ENCODE measurements at places on chromosomes 2 and 18. TPM values are rescaled to one million over a fixed set of nuclear protein-coding genes. Genes with fewer than 3 reads are reported as not detected.

DNA sequence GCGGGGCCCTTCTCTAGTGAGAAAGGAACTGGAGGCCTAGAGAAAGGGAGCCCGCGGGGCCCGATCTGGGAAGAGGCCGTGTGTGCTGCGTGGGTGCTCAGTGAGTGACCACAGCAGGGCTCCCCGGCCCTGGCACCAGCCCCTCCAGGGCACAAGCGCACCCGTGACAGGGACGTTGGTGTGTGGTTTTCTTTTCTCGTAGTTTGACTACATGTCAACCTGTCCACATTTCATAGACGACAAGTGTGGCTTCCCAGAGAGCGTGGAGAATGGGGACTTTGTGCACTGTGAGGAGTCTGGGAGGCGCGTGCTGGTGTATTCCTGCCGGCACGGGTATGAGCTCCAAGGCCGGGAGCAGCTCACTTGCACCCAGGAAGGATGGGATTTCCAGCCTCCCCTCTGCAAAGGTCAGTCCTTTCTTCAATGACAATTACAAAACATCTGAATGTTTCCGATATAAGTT is 83.1 kb downstream of the TPO start:
- no peak overlapping the region for H3K27ac ChIP-seq
- H3K4me1 ChIP-seq: no peaks in the 10 kb centered on the region

- H3K27me3 ChIP-seq: no peaks in the 10 kb centered on the region
- no peaks in the 10 kb centered on the region for H3K36me3 ChIP-seq
- H3K4me1 ChIP-seq: no peaks in the 10 kb centered on the region
- no peak overlapping the region for H3K4me3 ChIP-seq
- no peak overlapping the region for H3K27ac ChIP-seq
These were observed 711.8 kb downstream of the DCDC2C start for GRCh38 chr2:4415171-4415570.

DNA sequence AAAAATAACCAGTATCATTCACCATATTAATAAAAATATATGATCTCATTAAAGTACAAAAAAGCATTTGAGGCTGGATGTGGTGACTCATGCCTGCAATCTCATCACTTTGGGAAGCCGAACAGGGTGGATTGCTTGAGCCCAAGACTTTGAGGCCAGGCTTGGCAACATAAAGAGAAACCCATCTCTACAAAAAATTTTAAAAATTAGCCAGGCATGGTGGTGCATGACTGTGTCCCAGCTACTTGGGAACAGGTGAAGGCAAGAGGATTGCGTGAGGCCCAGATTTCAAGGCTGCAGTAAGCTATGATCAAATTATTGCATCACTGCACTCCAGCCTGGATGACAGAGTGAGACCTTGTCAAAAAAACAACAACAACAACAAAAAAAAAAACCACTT is 75.9 kb downstream of the RAD51AP2 start:
- no peaks in the 10 kb centered on the region for H3K27me3 ChIP-seq
- no peak overlapping the region for H3K27ac ChIP-seq
- no peak overlapping the region for H3K4me3 ChIP-seq
- DNase-seq: no peak
- no peaks in the 10 kb centered on the region for H3K36me3 ChIP-seq
- no peaks in the 10 kb centered on the region for H3K4me1 ChIP-seq

DNA sequence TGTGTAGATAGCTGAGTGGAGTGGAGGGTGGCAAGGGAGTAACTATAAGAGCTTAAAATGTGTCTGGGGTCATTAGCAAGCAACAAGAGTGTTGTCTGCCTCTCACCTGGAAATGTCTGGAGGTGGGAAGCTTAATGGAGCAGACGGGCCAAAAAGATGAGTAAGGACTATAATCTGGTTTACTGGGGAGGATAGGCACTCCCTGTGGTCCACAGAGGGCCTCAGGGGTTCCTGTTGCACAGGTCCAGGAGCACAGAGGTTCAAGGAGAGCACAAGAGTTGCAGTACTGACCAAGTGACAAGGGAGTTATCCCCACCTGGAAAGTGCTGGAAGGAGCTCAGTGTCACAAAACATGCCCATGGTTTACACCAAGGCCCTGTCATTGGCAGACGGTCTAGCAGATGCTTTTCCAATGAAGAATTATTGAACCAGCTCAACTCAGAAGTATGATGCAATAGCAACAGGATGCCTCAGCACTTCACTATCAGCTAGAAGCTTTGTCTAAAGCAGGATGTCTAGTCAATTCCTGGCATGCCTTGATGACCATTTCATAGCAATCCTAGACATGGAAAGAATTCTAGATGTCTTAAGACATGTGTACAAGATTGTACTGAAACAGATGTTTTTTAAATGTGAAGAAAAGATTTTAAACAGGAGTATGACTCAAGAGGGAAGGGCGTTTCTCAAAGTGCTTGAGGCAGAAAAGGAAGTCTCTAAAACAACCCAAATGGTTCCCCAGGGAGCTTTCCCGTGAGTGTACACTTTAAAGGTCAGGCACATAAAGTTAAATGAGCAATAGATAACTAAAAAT is 62.9 kb upstream of the SERPINE2 start:
- no peak overlapping the region for H3K27ac ChIP-seq
- no peak for DNase-seq
- H3K27me3 ChIP-seq: peaks cover 4% of the 10 kb centered on the region
- no peaks in the 10 kb centered on the region for H3K4me1 ChIP-seq
- H3K4me3 ChIP-seq: no peak overlapping the region
- no peaks in the 10 kb centered on the region for H3K36me3 ChIP-seq

GRCh38 chr2:226995625-226996041 is 159.8 kb downstream of the RHBDD1 start:
- H3K4me3 ChIP-seq: no peak overlapping the region
- H3K27me3 ChIP-seq: no peaks in the 10 kb centered on the region
- peaks cover 14% of the 10 kb centered on the region for H3K36me3 ChIP-seq
- no peak overlapping the region for H3K27ac ChIP-seq
- no peaks in the 10 kb centered on the region for H3K4me1 ChIP-seq

- H3K4me3 ChIP-seq: no peak overlapping the region
- H3K27ac ChIP-seq: no peak overlapping the region
- no peak for DNase-seq
- peaks cover 5% of the 10 kb centered on the region for H3K4me1 ChIP-seq
These were observed 276.0 kb upstream of the TRIB2 start for GRCh38 chr2:12440731-12441130.

DNA sequence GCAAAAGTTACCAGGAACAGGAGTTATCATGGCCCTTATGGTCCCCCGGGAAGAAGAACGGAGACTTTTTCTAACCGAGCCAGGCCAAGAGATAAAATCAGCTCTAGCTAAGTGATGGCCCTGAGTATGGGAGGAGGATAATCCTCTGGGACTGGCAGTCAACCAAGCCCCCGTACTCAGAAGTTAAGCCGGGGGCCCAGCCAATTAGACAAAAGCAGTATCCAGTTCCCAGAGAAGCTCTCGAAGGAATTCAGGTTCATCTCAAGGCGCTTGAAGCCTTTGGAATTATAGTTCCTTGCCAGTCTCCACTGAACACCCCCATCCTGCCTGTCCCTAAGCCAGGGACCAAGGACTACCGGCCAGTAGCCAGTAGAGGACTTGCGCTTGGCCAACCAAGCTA is 365.3 kb upstream of the TCF4 start:
- H3K27me3 ChIP-seq: no peaks in the 10 kb centered on the region
- no peak for DNase-seq
- H3K4me1 ChIP-seq: no peaks in the 10 kb centered on the region
- no peaks in the 10 kb centered on the region for H3K36me3 ChIP-seq
- H3K27ac ChIP-seq: no peak overlapping the region

GRCh38 chr2:152950126-152950525 is 231.7 kb downstream of the ARL6IP6 start:
- no peak overlapping the region for H3K27ac ChIP-seq
- no peaks in the 10 kb centered on the region for H3K27me3 ChIP-seq
- no peaks in the 10 kb centered on the region for H3K36me3 ChIP-seq
- H3K4me1 ChIP-seq: no peaks in the 10 kb centered on the region
- H3K4me3 ChIP-seq: no peak overlapping the region

GRCh38 chr2:20013126-20013849 is 820 bp upstream of the MATN3 start:
- H3K27me3 ChIP-seq: peaks cover 16% of the 10 kb centered on the region
- no peak for DNase-seq
- H3K4me3 ChIP-seq: peak overlapping the region; percentile 52
- no peaks in the 10 kb centered on the region for H3K36me3 ChIP-seq

GRCh38 chr2:199461711-199462346 is 4.1 kb upstream of the SATB2 start:
- H3K27ac ChIP-seq: no peak overlapping the region
- H3K27me3 ChIP-seq: peaks cover 76% of the 10 kb centered on the region
- H3K36me3 ChIP-seq: no peaks in the 10 kb centered on the region
- no peak overlapping the region for H3K4me3 ChIP-seq
- DNase-seq: no peak

- no peak overlapping the region for H3K4me3 ChIP-seq
- H3K36me3 ChIP-seq: no peaks in the 10 kb centered on the region
- no peak overlapping the region for H3K27ac ChIP-seq
- no peaks in the 10 kb centered on the region for H3K27me3 ChIP-seq
These were observed 485.2 kb downstream of the PTPRM start for GRCh38 chr18:8052237-8052701.

GRCh38 chr2:144011553-144011952 is 508.4 kb downstream of the ZEB2 start:
- H3K27me3 ChIP-seq: no peaks in the 10 kb centered on the region
- no peaks in the 10 kb centered on the region for H3K4me1 ChIP-seq
- H3K36me3 ChIP-seq: no peaks in the 10 kb centered on the region
- no peak for DNase-seq

DNA sequence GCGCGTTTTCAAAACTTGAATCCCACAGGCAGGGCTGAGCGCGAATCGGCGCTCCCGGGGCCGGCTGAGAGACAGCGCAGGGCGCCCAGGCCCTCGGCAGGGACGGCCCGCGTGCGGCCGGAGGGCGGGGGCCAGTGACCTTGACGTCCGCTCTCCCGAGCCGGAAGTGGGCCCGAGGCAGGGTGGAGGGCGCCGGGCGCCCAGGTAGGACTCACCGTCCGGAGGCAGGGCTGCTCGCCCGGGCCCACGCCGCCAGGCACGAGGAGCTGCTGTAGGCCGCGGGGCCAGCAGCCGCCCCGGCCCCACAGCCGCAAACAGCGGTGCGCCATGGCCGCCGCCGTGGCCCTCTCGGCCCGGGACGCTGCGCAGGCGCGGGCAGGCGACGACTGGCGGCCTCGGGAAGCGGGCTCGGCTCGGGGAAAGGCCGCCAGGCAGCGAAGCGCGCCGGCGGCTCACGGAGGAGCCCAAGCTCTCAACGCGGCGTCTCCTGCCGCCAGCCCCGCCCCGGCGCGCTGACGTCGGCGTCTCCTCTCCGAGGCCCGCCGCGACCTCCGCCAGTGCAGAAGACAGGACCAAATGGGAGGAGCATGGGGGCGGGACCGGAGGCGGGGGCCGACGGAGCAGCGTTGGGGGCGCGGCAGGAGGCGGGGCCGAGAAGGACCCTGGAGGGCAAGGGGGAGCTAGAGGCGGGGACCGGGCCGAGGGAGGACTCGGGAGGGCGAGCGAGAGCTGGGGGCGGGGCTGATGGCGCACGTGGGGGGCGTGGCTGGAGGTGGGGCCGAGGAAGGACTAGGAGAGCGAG is at the start of gene AFG3L2:
Gene AFG3L2 (minus strand): TSS at position 474 of the 802 bp plus-strand sequence. CDS start 145 bp downstream, at position 329.
- peaks cover 41% of the 10 kb centered on the region for H3K4me1 ChIP-seq
- H3K27ac ChIP-seq: peak within 1 kb of the TSS; percentile 98
- H3K27me3 ChIP-seq: no peaks in the 10 kb centered on the region

GRCh38 chr2:430291-431040 is 142.6 kb upstream of the ALKAL2 start:
- DNase-seq: no peak
- H3K27ac ChIP-seq: peak overlapping the region; percentile 11
- no peaks in the 10 kb centered on the region for H3K36me3 ChIP-seq
- no peaks in the 10 kb centered on the region for H3K4me1 ChIP-seq
- peaks cover 4% of the 10 kb centered on the region for H3K27me3 ChIP-seq

GRCh38 chr2:216370961-216371712 is 1.1 kb downstream of the MARCHF4 start:
- DNase-seq: no peak
- H3K27ac ChIP-seq: no peak overlapping the region
- H3K4me1 ChIP-seq: peaks cover 9% of the 10 kb centered on the region
- H3K27me3 ChIP-seq: peaks cover 61% of the 10 kb centered on the region
- no peaks in the 10 kb centered on the region for H3K36me3 ChIP-seq
- H3K4me3 ChIP-seq: no peak overlapping the region

- no peak overlapping the region for H3K4me3 ChIP-seq
- H3K27me3 ChIP-seq: peaks cover 6% of the 10 kb centered on the region
- no peak overlapping the region for H3K27ac ChIP-seq
These were observed 24.7 kb upstream of the NAGK start for GRCh38 chr2:71043531-71044407.

- H3K27me3 ChIP-seq: no peaks in the 10 kb centered on the region
- H3K4me1 ChIP-seq: no peaks in the 10 kb centered on the region
- H3K36me3 ChIP-seq: no peaks in the 10 kb centered on the region
- DNase-seq: no peak
- H3K4me3 ChIP-seq: no peak overlapping the region
These were observed 268.3 kb upstream of the SPRED2 start for GRCh38 chr2:65700720-65701119.

GRCh38 chr2:6653281-6653750 is 212.4 kb downstream of the CMPK2 start:
- no peaks in the 10 kb centered on the region for H3K27me3 ChIP-seq
- H3K4me1 ChIP-seq: no peaks in the 10 kb centered on the region
- no peak overlapping the region for H3K4me3 ChIP-seq

DNA sequence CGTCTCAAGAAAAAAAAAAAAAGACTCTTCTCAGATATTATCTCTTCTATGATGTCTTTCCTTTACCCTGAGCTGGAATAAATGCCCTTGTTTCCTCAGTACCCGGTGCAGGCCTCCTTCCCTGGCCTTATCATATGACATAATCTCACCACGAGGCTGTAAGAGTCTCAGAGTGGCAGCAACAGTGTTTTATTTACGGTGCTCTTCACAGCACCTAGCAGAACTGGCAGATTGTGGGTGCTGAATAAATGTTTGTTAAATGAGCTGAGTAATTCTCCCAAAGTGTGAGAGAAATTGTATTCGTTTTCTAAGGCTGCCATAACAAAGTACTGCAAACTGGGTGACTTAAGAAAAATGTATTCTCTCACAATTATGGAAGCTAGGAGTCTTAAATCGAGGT is 82.8 kb upstream of the CD28 start:
- H3K27me3 ChIP-seq: no peaks in the 10 kb centered on the region
- H3K36me3 ChIP-seq: no peaks in the 10 kb centered on the region
- no peak overlapping the region for H3K27ac ChIP-seq
- H3K4me1 ChIP-seq: peaks cover 6% of the 10 kb centered on the region
- DNase-seq: no peak

DNA sequence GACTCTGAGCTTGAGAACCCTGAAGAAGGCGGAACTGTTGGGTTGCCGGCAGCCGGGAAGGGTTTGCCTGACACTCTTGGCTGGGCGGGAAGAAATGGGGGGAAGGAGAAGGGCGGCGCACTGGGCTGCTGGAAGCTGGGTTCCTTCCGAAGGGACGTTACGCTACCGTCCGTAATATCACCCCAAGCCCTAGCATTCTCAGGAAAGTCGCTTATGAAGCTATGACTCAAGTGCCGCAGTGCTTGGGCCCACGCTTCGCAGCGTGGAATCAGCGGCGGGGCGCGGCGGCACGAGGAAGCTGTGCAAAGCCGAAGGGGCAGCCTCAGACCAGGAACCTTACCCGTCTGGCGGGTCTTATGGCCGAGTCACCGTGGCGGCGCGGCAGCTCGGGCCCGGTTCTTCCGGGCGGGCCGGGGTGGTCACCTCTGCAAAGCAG is 50.2 kb upstream of the SIGLEC15 start:
- H3K36me3 ChIP-seq: no peaks in the 10 kb centered on the region
- peak overlapping the region; percentile 82 for H3K4me3 ChIP-seq
- no peaks in the 10 kb centered on the region for H3K27me3 ChIP-seq
- H3K27ac ChIP-seq: peak overlapping the region; percentile 86
- H3K4me1 ChIP-seq: peaks cover 6% of the 10 kb centered on the region
- peak; percentile 89 for DNase-seq

Gene ELOA2
- not detected for total RNA-seq

Gene ACVR1C
- 1.1 TPM for total RNA-seq

Gene C2orf78
- not detected for total RNA-seq

Gene NEU2
- total RNA-seq: not detected

Gene EMILIN2
- 35.2 TPM for total RNA-seq

Gene TXNDC2
- total RNA-seq: 0.55 TPM
